Stimulated activated CD4-positive, alpha-beta T cell treated with anti-CD3 and anti-CD28 coated beads, Interleukin-4, amount 100 ng/mL, for 48 hours (primary cell): ENCODE measurements at places on chromosomes 3 and 15.

GRCh38 chr3:141489203-141489602, 2.4 kb downstream of the RASA2 start:
- DNase-seq: no peak

GRCh38 chr3:149772861-149773260, 19.5 kb downstream of the ANKUB1 start:
- no peak for DNase-seq

GRCh38 chr3:141992512-141992911, 116.1 kb downstream of the ATP1B3 start:
- no peak for DNase-seq

DNA sequence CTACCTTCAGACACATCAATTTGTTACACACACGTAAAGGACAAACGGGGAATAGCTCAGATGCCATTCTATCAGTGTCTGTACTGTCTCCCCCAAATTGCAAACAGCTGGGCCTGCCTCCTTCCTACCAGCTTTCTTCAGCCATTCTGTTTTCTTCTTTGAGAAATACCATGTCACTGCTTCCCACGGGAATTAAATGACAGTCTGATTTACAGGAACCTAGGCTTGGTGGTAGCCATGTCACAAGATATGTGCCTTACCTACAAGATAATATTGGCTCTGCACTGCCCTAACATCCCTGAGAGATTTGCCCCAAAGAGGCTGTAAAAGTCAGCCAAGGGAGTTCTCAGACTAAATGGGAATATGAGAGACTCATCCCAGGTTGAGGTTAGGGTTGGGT, 308.3 kb downstream of the LRTM1 start:
- DNase-seq: no peak

DNA sequence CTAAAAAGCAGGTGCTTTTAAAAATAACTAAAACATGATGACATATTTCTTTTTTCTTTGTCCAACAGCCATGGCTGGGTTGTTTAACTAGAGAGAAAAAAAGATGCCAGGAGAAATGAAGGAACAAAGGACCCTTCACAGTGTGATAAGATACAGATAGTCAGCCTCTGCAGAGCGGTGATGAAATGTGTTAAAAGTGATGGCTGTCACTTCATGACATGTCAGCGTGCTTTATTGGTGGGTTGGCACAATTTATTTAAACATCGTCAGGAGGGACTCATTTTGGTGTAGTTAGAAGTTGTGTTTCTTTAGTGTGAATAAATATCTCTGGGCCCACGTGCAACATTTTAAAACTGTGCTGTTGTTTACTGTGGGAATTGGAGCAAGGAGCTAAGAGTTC, 887.4 kb upstream of the CFAP20DC start:
- no peak for DNase-seq

DNA sequence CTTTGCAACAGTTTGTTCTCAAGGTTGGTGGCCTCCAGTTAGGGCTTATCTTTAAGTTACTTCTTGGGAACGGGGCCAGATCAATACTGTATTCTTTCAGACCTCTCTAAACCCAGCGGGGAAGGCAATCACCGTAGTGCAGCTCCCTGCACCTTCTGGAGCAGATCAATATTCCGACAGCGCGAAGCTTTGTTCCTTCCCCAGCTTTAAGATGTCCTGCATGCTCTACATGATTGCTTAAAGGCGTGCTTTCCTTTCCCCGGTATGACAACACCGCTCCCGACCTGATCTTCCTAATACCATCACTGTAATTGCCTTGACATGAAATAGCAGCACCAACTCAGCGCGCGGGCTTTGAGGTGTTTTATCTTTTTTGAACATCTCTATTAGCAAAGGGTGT, 755.2 kb downstream of the NR2F2 start:
- DNase-seq: no peak

GRCh38 chr3:168113848-168114247, 18.1 kb upstream of the GOLIM4 start:
- DNase-seq: no peak

GRCh38 chr3:65927576-65927975, 111.1 kb downstream of the MAGI1 start:
- DNase-seq: no peak

DNA sequence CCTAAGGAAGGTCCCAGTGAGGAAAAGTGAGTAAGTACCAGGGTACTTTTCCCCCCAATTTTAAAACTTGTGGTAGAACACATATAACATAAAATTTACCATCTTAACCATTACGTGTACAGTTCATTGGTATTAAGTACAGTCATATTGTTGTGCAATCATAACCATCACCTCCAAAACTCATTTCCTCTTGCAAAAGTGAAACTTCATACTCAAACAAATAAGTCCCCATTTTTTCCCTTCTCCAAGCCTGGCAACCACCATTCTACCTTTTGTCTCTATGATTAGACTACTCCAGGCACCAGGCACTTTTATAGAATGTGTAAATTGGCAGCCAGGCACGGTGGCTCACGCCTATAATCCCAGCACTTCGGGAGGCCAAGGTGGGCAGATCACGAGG, 12.2 kb downstream of the PRC1 start:
- no peak for DNase-seq

DNA sequence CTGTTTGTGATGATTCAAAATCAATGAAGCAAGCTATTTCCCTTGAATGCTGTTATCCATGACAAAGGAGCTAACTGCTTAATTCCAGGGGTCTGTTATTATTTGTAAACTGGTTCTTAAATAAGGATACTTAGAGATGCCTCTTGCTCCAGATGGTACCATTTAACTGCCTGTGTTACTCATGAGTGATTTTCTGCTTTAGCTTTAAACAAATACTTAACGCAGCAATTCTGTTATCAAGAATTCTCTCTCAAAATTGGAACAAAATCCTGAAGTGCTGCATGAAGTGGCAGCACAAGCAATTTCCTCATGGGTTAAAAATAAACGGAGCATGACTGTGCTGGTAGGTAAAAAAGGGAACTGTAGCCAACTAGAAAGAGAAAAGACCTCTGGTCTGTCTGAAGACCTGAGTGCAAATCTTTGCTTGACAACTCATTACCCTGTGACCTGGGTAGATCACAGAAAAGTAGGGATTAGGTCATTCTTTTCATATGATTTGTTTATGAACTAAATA, 62.5 kb upstream of the GBE1 start:
- no peak for DNase-seq

DNA sequence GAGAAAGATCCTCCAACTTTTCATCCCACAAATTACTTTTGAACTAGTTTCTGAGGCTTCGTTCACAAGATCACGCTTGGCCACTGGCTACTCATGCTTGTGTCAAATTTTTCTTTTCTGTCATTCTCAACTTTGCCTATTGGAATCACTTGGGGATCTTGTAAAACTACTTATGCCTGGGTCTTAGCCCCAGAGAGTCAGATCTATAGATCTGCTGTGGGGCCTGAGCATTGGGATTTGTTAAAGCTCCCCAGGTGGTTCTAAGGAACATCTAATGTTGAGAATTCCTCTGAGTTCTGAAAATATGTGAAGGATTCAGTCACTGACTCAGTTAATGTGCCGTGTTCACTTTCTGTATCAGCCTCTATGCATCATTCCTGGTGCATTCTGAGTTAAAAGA, 71.7 kb upstream of the VGLL3 start:
- no peak for DNase-seq

- no peak for DNase-seq
Measured at GRCh38 chr15:66411190-66411589, 24.5 kb downstream of the MAP2K1 start.

GRCh38 chr3:145333931-145334330, 827.1 kb downstream of the PLOD2 start:
- DNase-seq: no peak

- no peak for DNase-seq
Measured at GRCh38 chr3:66133853-66134445, 86.9 kb upstream of the SLC25A26 start.

GRCh38 chr3:176919836-176920765, 277.2 kb downstream of the TBL1XR1 start:
- no peak for DNase-seq

DNA sequence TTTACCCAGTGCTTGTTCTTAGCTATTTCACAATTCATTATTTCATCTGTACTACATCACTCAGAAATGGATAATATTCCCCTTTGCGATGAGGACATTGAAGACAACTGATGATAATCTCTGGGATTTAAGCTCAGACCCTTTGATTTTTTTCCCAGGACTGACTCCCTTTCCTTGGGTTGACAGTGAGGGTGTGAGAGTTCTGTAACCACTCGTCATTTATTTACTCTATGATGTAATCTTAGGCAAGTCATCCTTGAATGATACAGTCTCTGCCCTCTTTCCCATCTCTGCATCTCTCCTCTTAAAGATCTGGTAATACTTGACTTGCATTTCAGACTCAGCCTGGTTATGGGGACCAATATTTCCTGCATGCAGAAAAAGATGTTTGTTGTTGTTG, 1041.7 kb downstream of the AGBL1 start:
- no peak for DNase-seq

DNA sequence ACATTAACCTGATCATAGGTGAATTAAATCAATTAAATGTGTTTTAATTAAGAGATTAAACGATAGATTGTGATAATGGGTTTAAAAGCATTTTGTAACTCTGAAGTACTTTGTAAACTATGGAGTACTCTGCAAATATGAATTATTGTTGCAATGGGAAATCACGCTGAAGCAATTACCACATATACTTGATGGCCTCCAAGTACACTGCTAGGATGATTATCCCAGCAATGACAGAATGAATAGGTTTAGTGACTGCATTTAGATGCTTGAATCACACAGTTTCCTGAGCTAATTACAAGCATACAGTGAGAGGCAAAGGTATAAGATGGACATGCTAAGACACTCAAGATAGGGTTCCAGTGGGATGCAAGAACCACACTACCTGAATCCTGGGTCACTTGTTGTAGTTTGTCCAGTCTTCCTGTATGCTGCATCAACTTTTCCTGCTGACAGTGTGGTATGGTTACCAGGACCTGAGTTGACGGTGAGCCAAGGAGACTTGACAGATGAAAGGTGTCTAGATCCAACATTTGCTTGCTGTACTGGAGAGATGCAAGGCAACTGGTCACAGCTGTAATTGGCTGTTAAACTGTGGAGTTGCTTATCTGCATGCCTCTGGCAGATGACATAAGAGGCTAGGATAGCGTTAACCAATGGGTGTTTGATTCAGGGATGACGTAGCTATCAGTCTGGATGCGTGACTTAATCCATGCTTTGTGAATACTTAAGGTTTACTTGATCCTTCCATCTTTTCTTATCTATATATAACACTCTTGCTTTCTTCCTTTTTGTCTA, 38.0 kb downstream of the RNF13 start:
- no peak for DNase-seq

DNA sequence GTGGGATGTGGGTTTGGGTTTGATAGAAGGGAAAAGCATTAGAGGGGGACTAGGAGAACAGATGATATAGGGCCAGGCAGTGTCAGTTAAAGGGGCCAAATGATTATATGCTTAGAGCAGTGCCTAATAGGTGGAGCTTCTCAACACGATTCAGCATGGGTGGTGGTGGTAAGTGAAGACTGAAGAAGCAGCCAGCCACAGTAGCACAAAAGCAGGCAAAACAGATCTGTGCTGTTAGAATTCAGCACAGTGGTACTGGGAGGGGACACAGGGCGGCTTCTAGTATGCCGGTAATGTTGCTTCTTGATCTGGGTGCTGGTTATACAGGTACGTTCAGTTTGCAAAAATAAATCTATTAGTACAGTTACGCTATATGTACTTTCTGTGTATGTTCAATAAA, 25.5 kb downstream of the PDE8A start:
- DNase-seq: no peak

- DNase-seq: no peak
Measured at GRCh38 chr15:95653361-95653805, 677.1 kb upstream of the NR2F2 start.

- no peak for DNase-seq
Measured at GRCh38 chr3:30986551-30986950, 92.1 kb upstream of the GADL1 start.

- DNase-seq: peak; percentile 4
Measured at GRCh38 chr3:176939022-176939817, 258.1 kb downstream of the TBL1XR1 start.

DNA sequence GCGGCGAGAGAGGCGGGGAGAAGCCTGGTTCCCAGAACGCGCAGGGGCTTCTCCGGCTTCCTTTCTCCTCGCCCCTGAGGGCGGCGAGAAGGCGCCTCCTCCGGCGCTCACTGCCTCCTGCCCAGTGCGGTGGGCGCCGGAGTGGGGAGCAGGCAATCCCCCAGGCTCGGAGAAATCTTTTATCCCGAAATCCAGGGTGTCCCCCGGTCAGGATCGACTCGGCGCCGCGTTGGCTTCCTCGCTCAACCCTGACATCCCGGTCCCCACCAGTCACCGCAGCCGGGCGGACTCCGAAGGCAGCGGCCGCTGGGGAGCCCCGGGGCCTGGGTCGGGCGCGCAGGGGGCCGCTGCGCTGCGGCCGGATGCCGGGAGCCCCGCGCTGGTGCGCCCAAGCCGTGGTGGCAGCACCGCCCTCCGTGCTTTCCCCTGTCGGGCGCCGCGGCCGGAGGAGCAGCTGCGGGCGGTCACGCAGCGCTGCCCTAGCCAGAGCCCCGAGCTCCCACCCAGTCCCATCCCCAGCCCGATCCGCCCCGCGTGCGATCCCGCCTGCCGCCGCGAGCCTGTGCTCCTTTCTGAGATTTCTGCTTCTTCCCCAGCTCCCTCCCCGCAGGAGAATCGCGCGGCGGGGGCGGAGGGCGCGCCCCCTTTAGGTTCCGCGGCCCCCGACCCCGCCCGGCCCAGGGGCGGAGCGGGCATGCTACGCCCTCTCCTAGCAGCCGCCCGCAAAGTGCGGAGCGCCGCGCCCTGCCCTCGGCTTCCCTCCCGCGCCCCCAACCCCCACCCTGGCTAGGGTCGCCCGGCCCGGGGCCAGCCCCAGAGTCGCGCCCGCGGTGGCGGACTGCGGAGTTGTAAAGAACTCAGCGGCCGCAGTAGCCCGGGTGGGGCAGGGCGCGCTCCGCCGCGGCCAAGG, 683 bp upstream of the CACNA2D3 start:
- DNase-seq: no peak
